NAMALWA (cell line): ENCODE measurements at places on chromosomes 16 and 17.

DNA sequence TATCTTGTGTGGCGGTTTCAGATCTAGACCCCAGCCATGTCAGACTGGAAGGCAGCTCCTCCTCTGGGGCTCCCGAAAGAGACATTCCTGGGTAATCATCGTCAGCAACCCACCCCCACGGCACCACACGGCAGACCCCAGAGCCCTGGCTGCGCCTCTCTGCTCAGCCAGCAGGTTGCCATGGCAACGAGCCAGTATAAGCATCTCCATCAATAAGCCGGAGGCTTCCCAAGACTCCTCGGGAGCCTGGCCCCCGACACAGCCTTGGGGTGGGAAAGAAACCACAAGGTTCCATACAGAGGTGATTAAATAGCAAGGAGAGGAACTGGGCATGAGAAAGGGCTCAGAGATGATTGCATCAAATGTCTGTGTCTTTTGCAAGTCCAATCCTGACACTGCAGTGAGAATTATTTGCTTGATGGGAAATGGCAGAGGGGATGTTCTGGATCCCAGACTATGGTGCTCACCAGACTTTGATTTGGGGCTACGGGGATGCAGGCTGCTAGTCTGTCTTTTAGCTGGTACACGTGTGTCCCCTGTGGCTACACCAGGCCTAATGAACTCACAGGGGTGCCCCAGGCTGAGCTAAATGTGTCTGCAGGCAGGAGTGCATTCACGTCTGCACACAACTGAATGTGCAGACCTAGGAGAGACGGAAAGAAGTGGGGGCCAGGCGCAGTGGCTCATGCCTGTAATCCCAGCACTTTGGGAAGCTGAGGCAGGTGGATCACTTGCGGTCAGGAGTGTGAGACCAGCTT lies 320.5 kb upstream of the TNRC6C start:
- no peak for DNase-seq

- DNase-seq, result no peak
These were observed 105.8 kb upstream of the PMFBP1 start for GRCh38 chr16:72277749-72278148.

DNA sequence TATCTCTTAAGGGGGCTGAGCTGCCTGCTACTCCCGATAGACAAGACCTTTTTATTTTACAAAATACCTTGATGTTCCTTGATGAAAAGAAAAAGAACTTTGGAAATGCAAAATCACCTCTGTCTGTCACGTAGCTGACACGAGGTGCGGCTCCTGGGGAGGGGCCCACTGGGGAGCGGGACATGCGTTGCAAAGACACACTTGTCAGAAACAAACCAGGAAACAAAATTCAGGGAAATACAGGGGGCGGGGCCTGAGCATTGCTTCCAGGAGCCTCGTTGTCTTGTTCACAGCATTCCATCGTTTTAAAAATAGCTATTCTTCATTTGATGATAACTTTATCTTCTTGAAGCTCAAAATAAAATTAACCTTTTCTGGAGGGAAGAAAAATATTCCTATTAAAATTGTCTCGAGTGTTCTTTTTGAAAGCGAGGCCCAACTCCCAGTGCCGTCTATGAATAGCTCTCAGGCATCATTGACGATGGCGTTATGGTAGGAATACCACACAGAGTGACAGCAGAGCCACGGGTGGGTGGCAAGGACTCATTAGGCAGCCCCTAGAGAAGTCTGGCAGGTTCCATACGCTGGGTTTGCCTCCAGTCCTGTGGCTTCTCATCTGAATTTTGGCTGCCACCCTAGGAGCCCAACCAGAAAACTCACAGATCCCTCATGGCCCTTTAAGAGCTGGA lies 286.9 kb downstream of the CPPED1 start:
- DNase-seq, result no peak

- DNase-seq, result no peak
These were observed 81.1 kb downstream of the MAF start for GRCh38 chr16:79519448-79519847.

- no peak for DNase-seq
These were observed 134.9 kb downstream of the MSI2 start for GRCh38 chr17:57391076-57391825.
